ENCODE measurements at places on chromosomes 2 and 18. TPM values are rescaled to one million over a fixed set of nuclear protein-coding genes. Genes with fewer than 3 reads are reported as not detected.

NBAS gene
- total RNA-seq, result 44.2 TPM

CTAGE1 gene
- total RNA-seq, result not detected

CHST9 gene
- 9.8 TPM for total RNA-seq

CD8B2 gene
- total RNA-seq, result 0.09 TPM

LINC00305 gene
- not detected for total RNA-seq

ALK gene
- 0.13 TPM for total RNA-seq

DSG1 gene
- not detected for total RNA-seq

CRACDL gene
- 14.8 TPM for total RNA-seq

GRCh38 chr18:8930990-8931616 is 171.4 kb upstream of the NDUFV2 start:
- no peak for DNase-seq

- DNase-seq, result no peak
Measured at GRCh38 chr2:191790737-191791136, 56.2 kb downstream of the CAVIN2 start.

GRCh38 chr2:170651624-170652325 is 63.4 kb upstream of the SP5 start:
- DNase-seq, result no peak

Measured in kidney (tissue), 22 donors.